ENCODE measurements at places on chromosomes 6 and 20.
A peak's percentile ranks its signal among the peaks of the same experiment; 100 is the strongest.

DNA sequence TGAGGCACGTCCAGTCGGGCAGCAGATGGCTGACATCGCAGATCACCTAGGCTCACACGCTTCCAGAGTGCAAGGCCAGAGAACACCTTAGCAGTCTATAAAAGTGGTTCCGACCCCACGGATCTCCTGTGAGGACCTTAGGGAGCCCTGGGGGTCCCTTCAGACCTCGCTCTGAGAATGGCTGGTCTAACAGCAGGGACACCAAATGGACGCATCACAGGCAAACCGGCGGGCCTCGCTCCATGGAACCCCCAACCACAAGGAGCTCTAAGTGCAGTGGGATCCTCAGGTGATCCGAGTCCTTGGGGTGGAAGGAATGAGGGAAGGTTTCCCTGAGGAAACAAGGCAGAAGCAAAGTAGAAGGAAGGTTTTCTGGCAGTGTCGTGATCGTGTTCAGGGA, 135.4 kb downstream of the SMOC2 start:
- no peak for DNase-seq

DNA sequence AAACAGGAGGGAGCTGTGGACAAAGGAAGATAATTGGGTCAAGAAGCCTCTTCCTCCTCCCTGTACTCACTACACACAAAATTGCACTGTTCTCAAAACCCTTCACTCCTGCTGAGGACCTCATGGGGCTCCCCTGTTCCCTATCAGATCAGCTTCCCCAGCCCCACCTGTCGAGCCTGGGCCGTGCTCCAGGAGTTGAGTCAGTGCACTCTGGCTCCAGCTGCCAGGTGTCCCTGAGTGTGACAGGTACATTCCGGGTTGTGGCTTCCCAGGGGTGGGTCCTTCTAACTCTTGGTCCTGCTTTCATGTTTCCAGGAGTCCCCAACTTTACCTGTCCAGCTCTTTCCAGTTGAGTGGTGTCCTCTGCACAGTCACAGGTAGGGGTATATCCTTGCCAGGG, 8.4 kb downstream of the RAB5IF start:
- DNase-seq, result no peak

GRCh38 chr6:56890066-56890465, 64.8 kb upstream of the BEND6 start:
- no peak for DNase-seq

- DNase-seq, result no peak
Observed at GRCh38 chr6:63663956-63664281, 28.3 kb downstream of the PHF3 start.

DNA sequence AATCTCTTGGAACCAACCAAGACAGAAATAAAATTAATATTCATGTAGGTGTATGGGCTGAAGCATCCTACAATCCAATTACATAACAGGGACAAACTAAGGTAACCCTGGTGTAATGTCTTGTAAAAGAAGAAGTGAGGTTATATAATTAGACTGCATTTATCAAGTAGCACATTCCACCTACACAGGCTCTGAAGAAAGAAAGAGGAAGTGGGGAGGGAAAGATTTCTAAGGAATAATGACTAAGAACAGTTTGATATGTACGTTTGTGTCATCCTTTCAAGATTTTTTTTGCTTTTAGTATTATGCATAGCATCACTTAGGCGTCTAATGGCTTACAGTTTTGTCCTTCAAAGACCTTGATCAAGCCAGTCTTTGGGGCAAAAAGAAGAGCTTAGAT, 139.7 kb downstream of the PLCB1 start:
- DNase-seq, result no peak

DNA sequence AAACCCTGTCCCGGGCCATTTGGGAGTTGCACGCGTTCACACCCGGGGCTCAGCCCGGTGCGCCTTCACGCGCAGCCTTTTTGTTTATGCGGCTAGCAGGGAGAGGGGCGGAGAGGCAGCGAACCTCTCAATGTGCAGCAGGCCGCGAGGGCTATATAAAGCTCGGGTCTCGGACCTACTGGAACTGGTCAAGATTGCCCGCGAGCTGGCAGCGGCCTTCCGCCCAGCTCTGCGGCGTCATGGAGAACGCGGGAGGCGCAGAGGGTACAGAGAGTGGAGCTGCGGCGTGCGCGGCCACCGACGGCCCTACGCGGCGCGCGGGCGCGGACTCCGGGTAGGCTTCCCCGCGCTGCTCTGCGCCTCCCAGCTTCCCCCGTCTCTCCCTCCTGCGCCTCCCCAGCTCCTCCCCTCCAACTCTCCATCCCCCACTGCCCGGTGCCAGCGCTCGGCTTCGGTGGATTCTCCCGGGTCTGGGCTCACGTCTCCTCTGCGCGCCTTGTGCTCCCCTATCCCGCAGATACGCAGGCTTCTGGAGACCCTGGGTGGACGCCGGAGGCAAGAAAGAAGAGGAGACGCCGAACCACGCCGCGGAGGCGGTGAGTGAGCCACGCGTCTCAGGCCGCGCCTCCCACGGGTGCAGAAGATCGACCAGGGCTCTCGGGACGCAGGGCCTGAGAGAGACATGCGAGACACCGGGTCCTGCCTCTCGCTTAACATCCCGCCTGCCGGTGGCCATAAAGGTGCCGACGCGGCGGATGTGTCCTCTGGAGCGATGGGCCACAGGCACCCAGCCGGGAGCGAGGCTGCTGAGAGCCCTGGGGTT, at the start of gene RIPPLY2:
Gene RIPPLY2 (plus strand): TSS at position 183 of the 823 bp plus-strand sequence. CDS start 57 bp downstream, at position 240.
- peak; percentile 15 for DNase-seq

GRCh38 chr20:43794326-43794725, 67.5 kb upstream of the GTSF1L start:
- DNase-seq, result no peak

GRCh38 chr20:14583413-14583812, 246.0 kb upstream of the FLRT3 start:
- DNase-seq, result no peak

DNA sequence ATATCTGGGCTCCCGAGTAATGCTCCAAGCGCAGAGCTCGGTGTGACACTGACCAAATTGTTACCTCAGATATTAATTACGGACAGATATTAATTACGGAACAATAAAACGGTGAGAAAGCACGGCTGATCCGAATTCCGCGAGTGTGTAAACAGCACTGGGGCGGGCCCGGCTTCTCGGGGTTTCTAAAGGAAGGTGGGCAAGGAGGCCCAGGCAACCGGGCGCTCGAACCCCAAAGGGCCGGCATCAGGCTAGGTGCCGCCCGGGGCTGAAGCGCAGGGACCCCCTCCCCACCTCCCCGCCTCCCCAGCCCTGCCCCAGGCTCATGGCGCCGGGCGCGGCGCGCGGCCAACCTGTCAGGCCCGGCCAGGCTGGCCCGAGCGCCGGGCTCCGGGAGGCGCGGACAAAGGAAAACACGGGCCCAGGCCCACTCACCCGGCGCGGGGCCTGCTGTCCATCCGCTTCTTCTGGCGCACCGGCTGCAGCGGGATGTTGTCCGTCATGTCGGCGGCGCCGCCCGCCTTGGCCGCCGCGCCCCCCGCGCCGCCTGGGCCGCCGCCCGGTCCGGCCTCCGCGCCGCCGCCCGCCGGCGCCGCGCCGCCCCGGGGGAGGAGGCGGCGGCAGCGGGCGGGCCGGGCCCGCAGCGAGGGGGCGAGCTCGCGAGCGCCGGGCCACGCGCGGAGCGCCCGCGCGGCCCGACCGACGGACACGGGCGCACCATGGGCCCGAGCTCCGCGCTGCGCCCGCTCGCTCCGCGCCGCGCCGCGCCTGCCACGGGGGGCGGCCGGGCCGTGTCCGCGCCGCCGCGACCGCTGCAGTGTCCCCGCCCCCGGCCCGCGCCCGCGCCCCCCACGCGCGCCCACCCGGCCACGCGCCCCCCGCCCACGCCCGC, at the start of gene ATP9A:
Gene ATP9A (minus strand): TSS at position 524 of the 892 bp plus-strand sequence. CDS start 21 bp downstream, at position 503.
- DNase-seq, result peak; percentile 81

GRCh38 chr6:101294676-101295075, 98.8 kb upstream of the GRIK2 start:
- DNase-seq, result no peak

DNA sequence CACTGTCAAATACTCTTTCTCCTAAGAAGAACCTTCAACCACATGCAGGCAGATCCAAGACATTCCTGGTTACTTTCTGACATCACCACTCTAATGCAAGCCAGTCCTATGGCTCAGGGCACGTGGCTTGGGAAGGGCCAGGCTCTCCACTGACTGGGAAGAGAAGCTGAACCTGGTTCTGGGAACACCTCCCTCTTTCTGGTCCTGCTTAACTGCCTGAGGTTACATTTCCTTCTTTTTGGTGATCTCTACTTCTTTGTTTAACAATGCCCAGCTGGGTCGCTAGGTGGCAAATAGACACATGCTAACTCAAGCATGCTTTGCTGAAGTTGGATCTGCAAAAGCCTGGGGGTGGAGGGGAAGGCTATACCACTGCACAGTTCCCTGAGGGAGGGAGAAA, 249.8 kb downstream of the GMDS start:
- DNase-seq, result no peak

DNA sequence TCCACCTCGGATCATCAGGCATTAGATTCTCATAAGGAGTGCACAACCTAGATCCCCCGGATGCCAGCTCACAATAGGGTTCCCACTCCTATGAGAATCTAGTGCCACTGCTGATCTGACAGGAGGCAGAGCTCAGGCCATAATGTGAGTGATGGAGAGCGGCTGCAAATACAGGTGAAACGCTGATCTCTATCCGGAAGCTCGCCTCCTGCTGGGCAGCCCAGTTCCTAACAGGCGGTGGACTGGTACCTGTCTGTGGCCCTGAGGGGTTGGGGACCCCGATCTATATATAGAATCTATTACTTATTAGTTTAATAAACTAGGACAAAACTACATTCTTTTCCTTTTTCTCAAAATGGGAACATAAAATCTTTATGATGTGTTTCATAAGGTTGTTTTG, 741.9 kb downstream of the RFPL4B start:
- no peak for DNase-seq

GRCh38 chr6:148423601-148424270, 81.1 kb downstream of the SASH1 start:
- no peak for DNase-seq

- DNase-seq, result no peak
Observed at GRCh38 chr6:163417595-163417994, 3.1 kb downstream of the QKI start.

DNA sequence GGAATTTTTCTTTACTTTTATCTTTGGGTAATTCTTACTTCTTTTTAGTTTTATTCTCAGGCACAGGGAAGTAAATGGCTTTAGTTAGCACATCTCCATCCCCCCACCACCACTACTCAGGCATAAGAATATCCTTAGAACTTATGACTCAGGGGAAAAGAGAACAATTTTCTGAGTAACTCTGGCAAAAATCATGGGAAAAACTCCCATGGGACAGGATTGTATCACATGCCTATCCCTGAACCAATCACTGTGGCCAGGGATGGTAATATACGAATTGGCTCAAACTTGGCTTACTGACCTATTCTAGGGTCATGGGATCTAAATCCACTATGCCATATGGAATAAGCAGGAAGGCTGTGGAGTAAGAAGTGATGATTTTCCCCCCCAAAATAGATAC, 339.1 kb downstream of the BTBD3 start:
- no peak for DNase-seq

- DNase-seq, result no peak
Observed at GRCh38 chr20:62893700-62894099, 32.1 kb upstream of the TCFL5 start.

DNA sequence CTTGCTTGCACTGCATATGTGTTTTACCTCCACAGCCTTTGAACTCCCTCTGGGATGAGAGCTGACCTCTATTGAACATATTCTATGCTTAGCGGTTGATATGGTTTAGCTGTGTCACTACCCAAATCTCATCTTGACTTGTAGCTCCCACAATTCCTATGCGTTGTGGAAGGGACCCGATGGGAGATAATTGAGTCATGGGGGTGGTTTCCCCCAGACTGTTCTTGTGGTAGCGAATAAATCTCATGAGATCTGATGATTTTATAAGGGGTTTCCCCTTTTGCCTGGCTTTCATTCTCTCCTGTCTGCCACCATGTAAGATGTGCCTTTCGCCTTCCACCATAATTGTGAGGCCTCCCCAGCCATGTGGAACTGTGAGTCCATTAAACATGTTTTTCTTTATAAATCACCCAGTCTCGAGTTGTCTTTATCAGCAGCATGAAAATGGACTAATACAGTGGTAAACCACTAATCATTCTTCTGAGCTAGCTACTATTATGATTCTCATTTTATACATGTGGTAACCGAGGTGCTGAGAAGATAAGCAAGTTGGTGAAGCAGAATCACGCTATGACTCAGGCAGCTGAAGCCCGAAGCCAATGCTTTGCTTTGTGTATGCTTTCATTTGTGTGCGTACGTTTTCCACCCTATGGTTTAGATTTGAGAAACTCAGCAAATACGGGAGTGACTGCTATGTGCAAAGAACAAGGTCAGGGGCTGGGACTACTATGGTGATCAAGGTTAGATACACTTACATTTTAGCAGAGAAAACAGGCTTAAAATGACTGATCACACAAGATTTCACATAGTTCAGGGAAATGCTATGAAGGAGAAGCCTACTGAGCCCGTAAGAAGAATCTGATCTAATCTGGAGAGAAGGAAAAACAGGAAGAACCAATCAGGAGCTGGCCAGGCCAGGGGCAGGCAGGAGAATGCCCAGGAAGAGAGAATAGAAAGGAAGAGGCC, 363.5 kb downstream of the ESR1 start:
- no peak for DNase-seq

GRCh38 chr20:444862-445426, 17.4 kb downstream of the TBC1D20 start:
- no peak for DNase-seq

- peak; percentile 67 for DNase-seq
Observed at GRCh38 chr20:1322511-1323245, 6.3 kb downstream of the SDCBP2 start.

GRCh38 chr6:34237722-34238584, 1.3 kb downstream of the HMGA1 start:
- peak; percentile 75 for DNase-seq

DNA sequence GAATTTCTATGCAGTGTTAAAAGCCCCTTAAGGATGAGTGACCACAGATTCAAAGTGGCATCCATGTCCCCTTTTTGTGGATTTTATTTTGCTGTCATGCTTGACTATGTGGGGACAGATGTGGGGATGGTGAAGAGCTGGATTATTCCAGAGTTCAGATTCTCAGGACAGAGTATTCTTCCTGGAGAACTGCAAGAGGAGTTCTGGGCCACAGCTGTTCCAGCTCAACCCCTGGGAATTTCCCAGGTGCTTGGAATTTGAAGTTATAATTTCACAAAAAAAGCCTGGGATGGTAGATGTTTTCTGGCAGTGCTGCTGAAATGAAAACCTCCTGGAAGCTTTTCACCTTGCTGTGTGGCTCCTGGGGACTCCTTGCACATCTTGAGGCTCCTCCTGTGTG, 671.8 kb upstream of the MARCKS start:
- no peak for DNase-seq

DNA sequence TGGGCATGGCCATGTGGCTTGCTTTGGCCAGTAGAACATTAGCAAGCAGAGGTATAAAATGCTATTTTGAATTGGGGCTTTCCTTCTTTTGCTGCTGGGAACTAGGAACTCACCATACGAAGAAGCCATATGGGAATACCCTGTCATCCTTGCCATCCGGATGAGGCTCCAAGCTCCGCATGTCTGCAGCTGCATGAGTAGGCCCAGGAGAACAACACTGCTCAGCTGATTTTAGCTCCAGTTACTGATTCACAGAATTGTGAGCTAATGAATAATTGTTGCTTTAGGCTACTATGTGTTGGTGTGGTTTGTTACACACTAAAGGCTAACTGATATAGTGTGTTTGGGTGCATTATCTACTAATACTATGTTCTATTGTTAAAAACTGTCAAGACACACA, 2.7 kb upstream of the PLCB4 start:
- DNase-seq, result no peak

Measured in right cardiac atrium (tissue), 5 donors.